Effector memory CD4-positive, alpha-beta T cell (primary cell): ENCODE measurements at places on chromosomes 16 and 17.

- no peak overlapping the region for H3K27ac ChIP-seq
- no peak overlapping the region for H3K4me3 ChIP-seq
- peaks cover 18% of the 10 kb centered on the region for H3K4me1 ChIP-seq
These were observed 1.6 kb upstream of the EFTUD2 start for GRCh38 chr17:44900894-44901293.

GRCh38 chr17:83190601-83191387, 111.4 kb downstream of the METRNL start:
- no peak overlapping the region for H3K27ac ChIP-seq
- peaks cover 5% of the 10 kb centered on the region for H3K4me1 ChIP-seq
- H3K36me3 ChIP-seq: no peaks in the 10 kb centered on the region
- no peaks in the 10 kb centered on the region for H3K27me3 ChIP-seq
- no peak overlapping the region for H3K4me3 ChIP-seq
- no peak for DNase-seq

DNA sequence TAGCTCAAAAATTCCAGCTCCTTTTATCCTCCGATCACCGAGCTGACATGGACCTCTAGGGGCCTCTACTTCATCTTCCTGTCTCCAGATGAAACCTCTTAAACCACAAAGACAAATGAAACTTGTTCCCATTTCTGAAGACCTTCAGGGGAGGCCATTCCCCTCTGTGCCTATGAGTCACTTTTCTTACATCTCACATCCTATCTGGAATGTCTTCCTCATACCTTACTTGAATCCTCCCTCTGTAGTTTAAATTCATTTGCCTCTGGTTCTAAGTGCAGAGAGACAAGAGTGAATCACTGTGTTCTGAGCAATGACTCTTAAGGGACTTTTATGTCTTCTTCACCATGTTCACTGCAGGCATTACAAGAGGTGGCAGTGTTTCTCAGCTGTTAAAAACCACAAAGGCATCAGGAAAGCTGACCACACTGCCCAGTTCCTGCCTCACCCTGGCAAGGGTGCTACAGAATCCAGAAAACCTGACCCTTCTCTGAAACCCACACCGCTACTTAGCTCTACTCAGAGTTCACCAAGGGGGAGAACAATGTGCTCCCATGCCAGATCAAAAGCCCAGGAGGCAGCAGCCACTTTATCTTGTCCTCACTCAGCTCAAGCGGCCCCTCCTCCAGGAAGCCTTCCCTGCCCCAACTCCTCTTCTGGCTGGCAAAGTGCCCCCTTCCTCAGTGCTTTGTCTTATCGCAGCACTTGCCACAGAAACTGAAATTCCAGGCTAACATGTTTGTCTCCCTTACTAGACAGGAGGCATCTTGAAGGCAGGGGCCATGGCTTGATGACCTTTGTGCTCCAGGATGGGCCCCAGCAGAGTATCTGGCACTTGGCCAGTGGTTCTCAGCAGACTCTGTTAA, 6.4 kb downstream of the CUEDC1 start:
- DNase-seq: no peak
- H3K36me3 ChIP-seq: no peaks in the 10 kb centered on the region
- H3K27me3 ChIP-seq: no peaks in the 10 kb centered on the region
- no peak overlapping the region for H3K4me3 ChIP-seq
- peaks cover 3% of the 10 kb centered on the region for H3K4me1 ChIP-seq

GRCh38 chr16:65487231-65487630, 365.4 kb upstream of the CDH11 start:
- no peaks in the 10 kb centered on the region for H3K27me3 ChIP-seq
- H3K36me3 ChIP-seq: no peaks in the 10 kb centered on the region
- H3K27ac ChIP-seq: no peak overlapping the region
- DNase-seq: no peak
- no peak overlapping the region for H3K4me3 ChIP-seq

DNA sequence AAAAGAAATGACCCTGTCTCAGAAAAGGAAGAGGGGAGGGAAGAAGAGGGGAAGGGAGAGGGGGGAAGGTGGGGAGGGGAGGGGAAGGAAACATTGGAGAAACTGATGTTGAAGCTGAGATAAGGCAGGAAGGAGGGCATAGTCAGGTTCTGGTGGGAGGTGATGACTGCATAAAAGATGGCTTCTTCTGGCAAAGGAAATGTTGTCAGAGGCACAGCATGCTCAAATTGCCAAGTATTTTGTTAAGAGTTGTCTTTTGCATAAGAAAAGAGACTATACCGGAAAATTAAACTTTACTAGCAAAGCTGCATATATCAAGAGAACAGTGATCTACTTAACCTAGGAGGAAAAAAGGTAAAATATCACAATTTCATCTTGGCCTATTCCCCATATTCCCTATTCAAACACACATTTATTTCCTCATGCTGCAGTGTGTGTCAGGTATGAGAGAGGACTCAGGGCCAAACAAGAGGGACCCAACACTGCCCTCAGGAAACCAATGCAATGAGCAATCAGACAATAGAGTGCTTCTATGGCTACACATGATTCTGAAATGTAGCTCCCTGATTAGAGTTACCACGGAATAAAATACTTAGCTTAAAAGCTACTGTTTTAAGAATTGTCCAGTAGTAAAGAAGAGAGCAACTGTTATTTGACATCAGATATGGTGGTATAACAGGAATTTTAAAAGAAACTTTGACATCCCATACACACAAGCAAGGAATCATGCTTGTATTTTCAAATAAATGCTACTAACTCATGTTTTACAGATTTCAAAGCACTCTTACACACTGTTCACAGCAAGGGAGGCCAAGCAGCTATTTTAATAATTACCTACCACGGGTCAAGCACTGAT, 80.9 kb downstream of the PARN start:
- peaks cover 33% of the 10 kb centered on the region for H3K36me3 ChIP-seq
- no peaks in the 10 kb centered on the region for H3K4me1 ChIP-seq
- no peaks in the 10 kb centered on the region for H3K27me3 ChIP-seq
- DNase-seq: no peak

- no peak overlapping the region for H3K4me3 ChIP-seq
- DNase-seq: no peak
- H3K36me3 ChIP-seq: no peaks in the 10 kb centered on the region
- H3K4me1 ChIP-seq: no peaks in the 10 kb centered on the region
- no peak overlapping the region for H3K27ac ChIP-seq
These were observed 112.5 kb upstream of the KCNJ16 start for GRCh38 chr17:69962436-69962995.

GRCh38 chr17:59845595-59846393, 46.9 kb downstream of the TUBD1 start:
- H3K27ac ChIP-seq: peak overlapping the region; percentile 73
- H3K36me3 ChIP-seq: no peaks in the 10 kb centered on the region
- no peak overlapping the region for H3K4me3 ChIP-seq

- no peak for DNase-seq
- no peak overlapping the region for H3K27ac ChIP-seq
- peaks cover 11% of the 10 kb centered on the region for H3K4me1 ChIP-seq
These were observed 4.4 kb downstream of the GAA start for GRCh38 chr17:80105762-80106161.

GRCh38 chr17:52134641-52135040, 23.9 kb downstream of the CA10 start:
- no peaks in the 10 kb centered on the region for H3K27me3 ChIP-seq
- DNase-seq: no peak
- H3K36me3 ChIP-seq: no peaks in the 10 kb centered on the region
- H3K27ac ChIP-seq: no peak overlapping the region

GRCh38 chr16:67170168-67170948, at the start of gene NOL3:
TSS of gene NOL3 (plus strand) at chr16:67170538.
- H3K4me1 ChIP-seq: peaks cover 42% of the 10 kb centered on the region
- peaks cover 26% of the 10 kb centered on the region for H3K27me3 ChIP-seq
- H3K36me3 ChIP-seq: no peaks in the 10 kb centered on the region
- DNase-seq: no peak

- no peak for DNase-seq
- H3K27me3 ChIP-seq: no peaks in the 10 kb centered on the region
- no peak overlapping the region for H3K4me3 ChIP-seq
These were observed 3.7 kb downstream of the NFE2L1 start for GRCh38 chr17:48051706-48052486.

DNA sequence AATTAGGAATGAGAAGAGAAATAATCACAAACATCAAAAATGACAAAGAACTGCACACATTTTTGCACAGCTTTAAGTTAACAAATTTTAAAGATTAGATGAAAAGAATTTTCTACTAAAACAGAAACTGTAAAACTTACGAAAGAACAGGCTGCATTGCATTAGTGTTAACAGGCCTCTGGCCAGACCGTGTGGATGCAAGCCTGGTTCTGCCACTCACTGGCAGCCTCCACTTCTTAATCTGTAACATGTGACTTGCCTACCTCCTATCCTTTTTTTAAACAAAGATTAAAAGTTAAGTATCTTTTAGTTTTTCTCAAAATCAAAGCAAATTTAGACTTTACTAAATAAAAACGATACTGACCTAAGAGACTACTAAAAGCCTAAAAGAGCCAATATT, 37.5 kb downstream of the CREBBP start:
- DNase-seq: no peak
- H3K4me1 ChIP-seq: peaks cover 4% of the 10 kb centered on the region
- no peak overlapping the region for H3K4me3 ChIP-seq
- no peaks in the 10 kb centered on the region for H3K36me3 ChIP-seq
- H3K27ac ChIP-seq: no peak overlapping the region

DNA sequence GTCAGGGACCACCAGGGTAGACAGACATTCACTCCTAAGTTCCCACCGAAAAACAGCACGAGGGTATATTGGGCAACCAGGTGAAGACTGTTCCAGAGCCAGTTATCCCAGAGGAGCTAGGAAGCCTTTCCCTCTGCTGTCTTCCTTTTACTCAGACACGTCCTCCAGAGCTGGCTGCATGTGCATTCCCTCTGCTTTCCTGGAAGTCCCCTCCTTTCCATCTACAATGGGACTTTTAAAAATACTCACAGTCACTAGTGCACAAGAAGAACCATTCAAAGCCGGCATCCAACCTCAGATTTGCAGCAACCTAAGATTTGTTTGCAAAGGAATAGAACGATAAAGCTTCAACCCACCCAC, 32.5 kb upstream of the CRISPLD2 start:
- H3K27ac ChIP-seq: no peak overlapping the region
- H3K4me1 ChIP-seq: no peaks in the 10 kb centered on the region
- H3K4me3 ChIP-seq: no peak overlapping the region

- no peak overlapping the region for H3K27ac ChIP-seq
- no peaks in the 10 kb centered on the region for H3K4me1 ChIP-seq
- H3K27me3 ChIP-seq: no peaks in the 10 kb centered on the region
- DNase-seq: no peak
- H3K36me3 ChIP-seq: no peaks in the 10 kb centered on the region
- no peak overlapping the region for H3K4me3 ChIP-seq
These were observed 33.7 kb downstream of the ENGASE start for GRCh38 chr17:79108232-79108850.

DNA sequence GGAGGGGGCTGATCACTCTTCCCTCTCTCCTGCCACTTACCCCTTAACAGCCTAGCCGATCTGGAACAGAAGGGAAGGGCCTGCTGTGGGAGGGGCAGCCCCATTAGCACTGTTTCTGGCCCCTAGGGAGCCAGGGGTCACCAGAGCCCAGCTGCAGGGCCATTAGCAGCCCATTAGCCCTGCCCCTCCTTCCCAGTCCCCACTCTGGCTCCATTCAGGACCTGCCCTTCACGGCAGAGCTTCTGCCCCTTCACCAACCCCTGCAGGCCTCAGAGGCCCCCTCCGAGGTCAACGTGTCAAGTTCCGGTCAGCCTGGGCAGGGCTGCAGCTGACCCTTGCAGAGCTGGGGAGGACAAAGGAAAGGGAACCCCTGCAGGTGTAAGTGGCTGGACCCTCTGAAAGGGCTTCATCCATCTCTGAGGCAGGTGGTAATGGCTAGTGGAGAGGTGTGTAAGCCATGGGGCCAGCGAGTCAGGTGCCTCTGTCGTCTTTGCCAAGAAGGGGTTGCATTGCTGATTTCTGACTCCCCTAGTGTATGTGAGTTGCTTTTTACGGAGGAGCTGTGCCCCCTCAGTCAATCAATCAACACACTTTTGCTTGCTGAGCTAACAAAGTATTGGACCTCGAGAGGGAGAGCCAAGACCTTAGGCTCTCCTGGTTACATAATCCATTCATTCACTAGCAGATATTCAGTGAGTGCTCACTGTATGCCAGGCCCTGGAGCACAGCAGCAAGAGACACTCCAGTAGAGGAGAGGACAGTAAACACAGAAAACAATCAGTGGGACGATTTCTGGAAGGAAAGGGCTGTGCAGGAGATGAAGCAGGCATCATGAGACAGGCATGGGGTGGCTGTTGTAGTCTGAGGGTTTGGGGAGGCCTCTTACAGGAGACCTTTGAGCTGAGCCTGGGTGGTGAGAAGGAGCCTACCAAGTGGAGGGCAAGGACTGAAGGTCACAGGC, 18.2 kb upstream of the KCNJ12 start:
- no peak overlapping the region for H3K4me3 ChIP-seq
- no peaks in the 10 kb centered on the region for H3K27me3 ChIP-seq
- no peak for DNase-seq
- no peaks in the 10 kb centered on the region for H3K36me3 ChIP-seq
- H3K4me1 ChIP-seq: no peaks in the 10 kb centered on the region
- H3K27ac ChIP-seq: no peak overlapping the region

GRCh38 chr17:36590082-36590481, 1.6 kb upstream of the DHRS11 start:
- H3K27ac ChIP-seq: no peak overlapping the region
- H3K4me3 ChIP-seq: no peak overlapping the region
- DNase-seq: no peak
- H3K4me1 ChIP-seq: peaks cover 16% of the 10 kb centered on the region

DNA sequence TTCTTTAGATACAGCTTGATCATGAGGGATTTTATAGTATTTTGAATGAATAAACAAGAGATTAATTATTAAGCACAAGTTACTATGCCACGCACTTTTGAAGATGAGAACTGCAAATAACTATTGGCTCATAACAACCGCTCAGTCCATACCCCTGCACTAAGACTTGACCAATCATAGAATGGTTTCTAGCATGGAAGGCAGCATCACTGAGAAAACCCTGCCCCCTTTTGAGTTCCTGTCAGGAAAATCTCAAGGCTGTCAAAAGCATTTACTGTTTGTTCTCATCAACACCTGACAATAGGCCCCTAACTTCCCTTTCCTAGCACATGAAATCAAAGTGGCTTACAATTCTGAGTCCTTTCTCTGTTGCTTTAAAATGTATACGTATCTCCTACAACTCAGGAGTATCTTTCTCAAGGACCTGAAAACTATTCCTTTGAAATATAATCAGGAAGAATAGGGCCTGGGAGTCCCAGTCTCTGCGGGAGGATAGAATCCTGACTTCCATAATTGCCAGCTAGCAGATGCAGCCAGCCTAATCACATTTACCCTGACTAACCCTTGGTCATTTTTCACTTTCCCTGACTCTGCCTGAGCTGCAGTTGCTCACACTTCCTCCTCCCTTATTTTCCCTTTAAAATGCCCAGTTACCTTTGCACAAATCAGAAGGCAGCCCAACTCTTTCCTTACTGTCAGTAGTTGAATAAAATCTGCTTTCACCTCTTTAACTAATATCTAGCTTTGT, 9.1 kb upstream of the MMD start:
- no peak overlapping the region for H3K4me3 ChIP-seq
- DNase-seq: no peak
- no peaks in the 10 kb centered on the region for H3K27me3 ChIP-seq
- no peaks in the 10 kb centered on the region for H3K4me1 ChIP-seq
- H3K36me3 ChIP-seq: no peaks in the 10 kb centered on the region

- H3K27me3 ChIP-seq: no peaks in the 10 kb centered on the region
- no peaks in the 10 kb centered on the region for H3K4me1 ChIP-seq
- H3K36me3 ChIP-seq: no peaks in the 10 kb centered on the region
- DNase-seq: no peak
- no peak overlapping the region for H3K4me3 ChIP-seq
These were observed 34.6 kb upstream of the AKTIP start for GRCh38 chr16:53537626-53538025.
